ENCODE measurements at places on chromosomes 2 and 18.

GRCh38 chr2:191114403-191114886 lies 36.3 kb downstream of the STAT4 start:
- DNase-seq, result no peak

GRCh38 chr2:212991120-212991519 lies 160.3 kb downstream of the IKZF2 start:
- DNase-seq, result no peak

DNA sequence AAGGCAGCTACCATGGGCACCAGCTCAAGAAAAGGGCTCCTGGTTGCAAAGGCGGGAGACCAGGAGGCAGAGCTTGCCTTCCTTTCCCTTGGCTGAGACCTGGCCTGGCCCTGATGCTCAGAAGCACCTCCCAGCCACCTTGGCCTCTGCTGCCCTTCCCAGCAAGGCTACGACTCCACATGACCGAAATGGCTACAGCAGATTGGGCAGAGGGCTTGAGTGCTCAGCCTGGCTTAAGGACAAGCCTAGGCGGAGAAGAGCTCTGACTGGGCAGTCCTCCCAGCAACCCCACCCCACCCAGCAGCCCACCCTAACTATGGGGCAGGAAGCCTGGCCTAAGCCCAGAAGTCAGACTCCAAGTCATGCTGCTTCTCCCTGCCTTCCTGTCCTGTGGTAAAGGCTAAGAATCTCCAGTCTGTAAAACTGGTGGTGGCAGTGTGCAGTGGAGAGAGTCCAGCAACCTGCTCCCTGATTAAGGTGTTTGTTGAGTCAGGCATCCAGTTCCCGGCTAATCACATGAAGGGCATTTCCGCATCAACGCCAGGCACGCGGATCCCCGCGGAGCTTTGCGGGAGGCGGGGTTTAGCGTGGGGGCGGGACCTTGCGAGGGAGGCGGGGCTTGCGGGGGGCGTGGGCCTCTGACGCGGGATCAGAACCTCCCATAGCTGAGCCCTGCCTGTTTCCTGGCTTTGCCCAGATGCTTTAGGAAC lies 256.0 kb downstream of the BCL11A start:
- no peak for DNase-seq

DNA sequence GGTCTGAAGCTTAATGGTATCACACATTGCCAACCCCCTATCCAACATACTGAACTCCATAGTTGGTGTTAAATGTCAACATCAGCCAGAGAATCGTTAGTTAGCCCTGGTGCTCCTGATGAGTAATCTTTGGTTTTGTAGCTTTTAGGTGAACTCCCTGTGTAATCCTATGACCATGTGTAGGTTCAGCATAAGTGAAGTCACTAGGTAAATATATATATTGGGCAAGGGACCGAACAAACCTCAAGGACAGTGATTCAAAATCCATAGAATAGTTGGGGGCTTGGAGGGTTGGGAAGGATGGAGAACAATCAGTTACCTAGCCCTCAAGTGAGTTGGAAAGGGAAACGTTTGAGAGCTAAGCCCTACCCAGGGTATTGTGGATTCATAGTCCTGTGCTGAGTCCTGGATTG lies 16.0 kb upstream of the AP1S3 start:
- no peak for DNase-seq

DNA sequence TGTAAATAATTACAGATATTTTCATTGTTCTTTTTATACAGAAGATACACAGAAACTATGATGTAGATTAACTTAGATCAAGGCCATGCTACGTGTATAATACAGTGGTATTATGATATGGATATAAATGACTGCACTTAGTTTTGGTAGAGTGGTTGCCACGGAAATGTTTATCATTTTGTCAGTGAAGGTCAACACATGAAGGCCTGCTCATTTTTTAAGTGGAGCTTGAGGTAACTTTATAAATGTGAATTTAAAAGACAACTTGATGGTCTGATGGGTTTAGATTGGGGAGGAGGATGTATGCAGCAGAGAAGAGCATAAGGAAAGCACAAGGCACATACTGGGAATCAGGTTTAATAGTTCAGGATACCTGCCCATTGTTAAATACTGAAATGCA lies 14.4 kb upstream of the BBS5 start:
- DNase-seq, result no peak

- DNase-seq, result no peak
These were observed 9.9 kb downstream of the EMILIN2 start for GRCh38 chr18:2856547-2857170.

GRCh38 chr2:89767572-89768435 lies 1076.3 kb downstream of the RPIA start:
- DNase-seq, result no peak

DNA sequence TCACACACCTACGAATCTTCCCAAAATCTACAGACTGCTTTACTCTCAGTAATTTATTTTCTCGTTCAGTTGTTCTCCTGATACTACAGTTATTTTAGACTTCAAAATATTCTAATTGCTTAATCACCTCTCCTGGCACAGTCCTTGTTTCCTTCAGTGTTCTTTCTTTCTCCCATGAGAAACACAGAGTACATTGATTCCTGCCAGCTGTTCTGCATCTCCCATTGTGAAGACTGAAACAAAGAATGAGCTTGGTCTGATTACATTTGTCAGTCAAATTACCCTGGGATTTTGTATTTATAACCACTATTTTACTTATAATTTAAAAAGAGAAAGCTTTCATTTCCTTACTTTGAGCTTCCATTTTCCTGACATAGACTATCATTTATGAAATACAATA lies 63.9 kb upstream of the TANK start:
- no peak for DNase-seq

Measured in NCI-H2107 (cell line).